Aorta (tissue), 5 donors: ENCODE measurements at places on chromosomes 7 and 10.

DNA sequence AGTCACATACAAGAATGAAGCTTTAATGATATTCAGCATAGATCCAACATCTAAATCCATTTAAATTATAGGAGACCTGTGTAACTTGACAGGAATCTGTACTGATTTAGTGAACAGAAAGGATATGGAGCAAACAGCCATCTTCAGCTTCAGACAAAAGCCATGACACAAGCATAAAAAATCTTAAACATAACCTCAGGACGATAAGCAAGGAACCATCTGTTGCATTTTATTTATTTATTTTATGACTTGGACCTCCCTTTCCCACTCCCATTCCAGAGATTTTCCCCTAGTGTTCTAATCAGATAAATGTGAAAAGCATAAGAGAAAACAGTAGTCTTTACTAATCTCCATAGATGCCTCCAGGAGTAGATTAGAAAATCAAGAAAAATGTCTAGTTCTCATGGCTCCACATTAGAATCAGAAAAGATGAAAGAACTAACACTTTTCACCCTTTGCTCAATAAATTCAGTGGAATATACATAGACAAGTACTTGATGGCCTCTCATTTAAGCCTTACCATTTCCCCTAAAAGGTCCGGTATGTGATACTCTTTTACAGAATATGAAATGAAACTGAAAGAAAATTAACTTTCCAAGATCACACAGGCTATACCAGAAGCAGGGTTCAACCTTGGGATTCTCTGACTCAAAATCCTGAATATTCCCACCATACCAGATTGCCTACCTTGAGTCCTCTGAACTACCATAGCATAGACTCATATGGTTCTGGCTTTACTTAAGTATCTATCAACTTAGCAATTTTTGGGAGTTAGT lies 15.2 kb downstream of the CACNA2D1 start:
- no peak for DNase-seq

- DNase-seq: no peak
Observed at GRCh38 chr7:11082552-11083213, 109.0 kb downstream of the PHF14 start.

- no peak for DNase-seq
Observed at GRCh38 chr10:22391600-22391999, 46.3 kb downstream of the SPAG6 start.

DNA sequence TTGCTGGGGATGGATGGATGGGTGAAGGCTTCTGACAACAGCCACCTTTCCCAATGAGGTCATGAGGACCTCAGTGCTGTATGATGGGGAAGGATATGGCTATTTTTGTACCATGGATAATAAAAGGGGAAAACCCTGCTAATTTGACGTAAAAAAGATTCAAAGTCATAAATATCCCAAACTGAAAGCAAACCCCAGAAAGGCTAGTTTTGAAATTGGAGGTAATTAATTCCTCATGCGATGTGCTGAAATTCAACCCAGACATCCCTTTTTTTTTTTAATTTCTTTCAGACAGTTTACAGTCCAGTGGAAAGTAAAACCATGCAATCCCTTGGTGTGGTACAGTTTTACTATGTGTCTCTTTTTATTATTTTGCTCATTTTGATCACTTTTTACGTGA lies 254.5 kb upstream of the BMPER start:
- DNase-seq: no peak

- no peak for DNase-seq
Observed at GRCh38 chr10:120131183-120131582, 238.7 kb downstream of the SEC23IP start.

GRCh38 chr10:635088-635861 lies 54.2 kb downstream of the DIP2C start:
- no peak for DNase-seq

- DNase-seq: no peak
Observed at GRCh38 chr7:128858380-128859231, 4.0 kb upstream of the ATP6V1F start.

DNA sequence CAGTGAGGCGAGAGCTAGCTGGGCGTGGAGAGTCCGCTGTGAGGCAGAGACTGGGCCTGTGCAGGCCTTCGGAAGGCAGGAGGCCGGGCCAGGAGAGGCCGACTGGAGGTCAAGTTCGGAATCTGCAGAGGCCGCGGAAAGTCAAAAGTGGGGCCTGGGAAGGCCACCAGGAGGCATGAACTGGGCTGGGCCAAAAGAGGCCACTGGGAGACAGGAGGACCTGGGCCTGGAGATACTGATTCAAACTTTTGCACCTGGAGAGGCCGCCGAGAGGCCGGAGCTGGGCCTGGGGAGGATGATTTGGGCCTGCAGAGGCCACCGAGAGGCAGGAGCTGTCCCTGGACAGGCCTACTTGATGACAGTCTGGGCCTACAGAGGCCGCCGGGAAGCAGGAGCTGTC lies 321.8 kb downstream of the ZNF479 start:
- no peak for DNase-seq

GRCh38 chr7:121301446-121302213 lies 27.2 kb upstream of the WNT16 start:
- no peak for DNase-seq

DNA sequence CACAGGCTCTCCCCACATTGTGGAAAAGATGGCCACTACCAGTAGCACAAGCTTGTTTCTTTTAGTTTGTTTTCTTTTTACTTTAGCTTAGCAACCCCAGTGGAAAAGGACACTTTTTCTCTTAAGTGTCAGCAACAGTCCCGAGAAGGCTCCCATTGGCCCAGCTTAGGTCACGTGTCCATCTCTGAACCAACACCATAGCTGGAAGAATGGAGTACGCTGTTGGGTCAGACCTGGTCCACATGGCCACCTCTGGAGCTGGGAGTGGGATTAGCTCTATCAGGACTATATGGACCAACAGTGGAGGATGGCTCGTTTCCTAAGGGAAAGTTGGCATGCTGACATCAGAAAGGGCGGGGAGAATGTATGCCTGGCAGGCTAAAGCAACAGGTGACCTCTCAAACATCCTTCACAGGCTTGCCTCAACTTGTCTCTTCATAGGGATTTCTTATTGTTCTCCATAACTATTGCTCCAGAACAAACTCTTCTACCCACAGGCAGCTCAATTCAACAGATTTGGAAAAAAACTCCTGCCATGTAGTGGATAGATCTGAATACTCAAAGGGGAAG lies 27.6 kb upstream of the NEUROG3 start:
- DNase-seq: no peak

DNA sequence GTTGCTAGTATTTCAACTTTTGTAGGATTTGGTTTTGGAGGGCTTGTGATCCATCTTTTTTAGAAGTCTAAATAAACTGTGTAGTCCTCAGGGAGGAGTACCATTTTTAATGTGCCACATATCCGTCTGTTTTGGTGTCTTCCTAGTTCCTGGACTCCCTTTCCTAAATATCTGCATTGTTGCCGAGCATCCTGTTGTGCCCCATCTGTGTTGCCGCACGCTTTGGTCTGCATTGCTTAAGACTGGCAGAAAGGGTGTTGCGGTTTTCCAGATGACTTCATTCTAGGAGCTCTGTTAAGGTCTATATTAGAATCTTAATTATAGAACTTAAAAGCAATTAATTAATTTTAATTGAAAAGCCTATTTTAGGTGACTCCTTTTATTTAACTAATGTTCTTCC lies 49.4 kb downstream of the RBM33 start:
- DNase-seq: no peak

DNA sequence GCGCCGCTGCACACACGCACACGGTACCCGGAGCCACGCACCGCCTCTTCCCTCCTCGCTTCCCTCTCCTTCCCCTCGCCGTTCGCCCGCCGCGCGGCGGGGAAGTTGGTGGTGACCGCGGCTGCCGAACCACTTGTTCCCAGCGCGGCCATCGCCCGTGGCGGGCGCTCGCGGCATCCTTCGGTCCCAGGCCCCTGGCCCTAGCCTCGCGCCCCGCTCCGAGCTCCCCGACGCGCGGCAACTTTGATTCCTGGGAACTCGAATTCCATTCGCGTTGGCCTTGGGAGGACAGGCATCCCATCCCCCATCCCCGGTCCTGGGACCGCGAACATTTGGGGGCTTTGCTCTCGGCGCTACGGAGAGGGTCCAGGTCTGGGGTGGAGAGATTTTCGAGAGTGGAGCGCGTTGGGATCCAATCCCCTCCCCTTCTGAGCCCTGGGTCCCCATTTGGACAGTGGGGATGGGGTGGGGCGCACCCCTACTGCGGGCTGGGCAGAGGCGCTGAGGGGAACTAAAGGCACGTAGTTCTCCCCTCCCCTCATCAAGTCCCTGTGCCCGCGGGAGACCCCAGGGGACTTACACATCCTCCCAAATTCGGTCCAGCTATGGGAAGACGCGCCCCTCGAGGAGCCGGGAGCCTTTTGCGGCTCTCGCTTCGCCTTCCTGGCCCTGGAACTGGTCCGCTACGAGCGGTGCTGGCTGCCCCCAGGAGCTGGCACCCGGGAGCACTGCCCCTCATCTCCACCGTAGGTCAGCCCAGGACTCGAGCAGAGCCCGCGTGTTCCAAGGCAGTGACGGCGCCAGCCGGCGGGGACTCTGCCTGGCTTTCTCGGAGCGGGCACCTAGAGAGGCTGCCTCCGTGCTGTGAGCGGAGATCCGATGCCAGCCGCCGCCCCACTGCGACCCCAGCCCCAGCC lies 834 bp downstream of the CDH23 start:
- DNase-seq: peak; percentile 79

GRCh38 chr7:25240340-25240739 lies 12.1 kb upstream of the NPVF start:
- no peak for DNase-seq

DNA sequence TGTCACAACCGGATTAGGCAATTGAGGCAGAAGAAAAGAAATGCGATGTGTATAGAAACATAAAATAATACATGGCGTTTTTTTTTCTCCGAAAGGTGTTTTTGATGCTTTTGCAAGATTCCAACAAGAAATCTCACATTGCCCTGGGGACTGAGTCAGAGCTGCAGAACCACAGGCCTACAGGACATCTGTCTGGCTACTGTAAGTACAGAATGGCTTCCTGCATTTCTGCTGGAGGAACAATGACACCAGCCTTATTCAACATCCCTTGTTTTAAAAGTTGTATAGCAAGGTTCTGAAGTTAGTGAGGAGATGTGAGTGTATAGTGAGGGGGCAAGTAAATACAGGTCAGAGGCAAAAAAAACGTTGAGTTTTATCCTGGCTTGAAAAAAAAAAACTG lies 256.4 kb downstream of the ABCA13 start:
- no peak for DNase-seq

DNA sequence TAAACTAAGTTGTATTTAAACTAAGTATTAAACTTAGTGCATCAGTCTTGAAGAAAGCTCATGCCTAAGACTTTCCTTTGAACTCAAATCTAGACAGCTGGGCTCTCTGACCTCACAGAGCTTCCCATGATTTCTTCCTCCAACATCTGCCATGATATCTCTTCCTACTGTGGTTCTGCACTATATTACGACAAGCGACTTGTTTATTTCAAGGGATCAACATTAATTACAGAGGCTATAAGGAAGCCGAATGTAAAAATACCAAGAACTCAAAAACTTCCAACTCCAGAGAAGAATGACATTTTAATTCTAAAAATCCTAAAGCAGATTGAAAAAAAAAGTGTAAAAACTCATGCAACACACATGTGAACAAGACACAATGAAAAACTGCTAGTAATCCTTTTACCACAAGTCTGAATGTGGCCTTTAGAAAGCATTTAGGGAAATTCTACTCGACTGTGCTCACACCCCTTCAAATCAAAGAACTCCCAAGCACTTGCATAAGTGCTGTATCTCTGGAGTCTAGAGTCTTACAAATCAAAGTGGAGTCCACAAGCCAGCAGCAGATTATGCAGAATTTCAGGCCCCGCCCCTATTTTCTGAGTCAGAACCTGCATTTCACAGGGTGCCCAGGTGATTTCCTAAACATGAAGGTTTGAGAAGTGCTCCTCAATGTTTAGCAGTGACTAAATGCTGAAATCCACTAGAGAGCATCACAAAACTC lies 22.7 kb upstream of the WASHC2A start:
- DNase-seq: no peak

GRCh38 chr10:95793401-95794045 lies 37.6 kb downstream of the ENTPD1 start:
- no peak for DNase-seq

- peak; percentile 71 for DNase-seq
Observed at GRCh38 chr10:372566-372965, 237.3 kb downstream of the ZMYND11 start.

DNA sequence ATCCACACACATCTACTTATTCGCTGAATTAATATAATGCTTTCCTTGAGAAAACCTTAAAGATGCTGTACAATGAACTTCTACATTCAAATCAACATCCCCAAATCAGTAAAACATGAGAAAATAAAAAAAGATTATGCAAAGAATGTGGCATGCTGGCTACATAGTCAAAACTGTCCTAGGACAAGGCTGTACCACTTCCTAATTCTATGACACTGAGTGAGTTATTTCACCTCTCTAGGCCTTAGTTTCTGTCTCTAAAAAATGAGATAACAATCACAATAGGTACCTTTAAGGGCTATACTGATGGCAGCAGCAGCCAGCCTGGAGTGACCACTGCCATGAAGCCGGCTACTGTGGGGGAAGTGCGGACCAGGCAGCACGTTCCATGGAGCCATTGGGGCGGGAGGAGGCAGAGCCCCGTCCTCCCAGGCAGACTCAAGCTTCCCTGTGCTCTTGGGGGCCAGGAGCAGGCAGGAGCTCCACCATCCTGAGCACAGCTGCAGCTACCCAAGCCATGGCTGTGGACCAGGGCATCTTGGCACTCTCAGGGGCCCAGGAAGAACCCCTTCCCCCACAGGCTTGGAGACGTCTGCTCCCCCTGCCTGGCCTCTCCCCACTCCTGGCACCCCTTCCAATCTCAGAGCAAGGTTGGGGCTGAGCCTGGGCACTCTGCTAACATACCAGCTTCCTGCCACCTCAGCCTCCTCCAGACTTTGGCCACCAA lies 110.2 kb downstream of the ELAPOR2 start:
- DNase-seq: no peak

DNA sequence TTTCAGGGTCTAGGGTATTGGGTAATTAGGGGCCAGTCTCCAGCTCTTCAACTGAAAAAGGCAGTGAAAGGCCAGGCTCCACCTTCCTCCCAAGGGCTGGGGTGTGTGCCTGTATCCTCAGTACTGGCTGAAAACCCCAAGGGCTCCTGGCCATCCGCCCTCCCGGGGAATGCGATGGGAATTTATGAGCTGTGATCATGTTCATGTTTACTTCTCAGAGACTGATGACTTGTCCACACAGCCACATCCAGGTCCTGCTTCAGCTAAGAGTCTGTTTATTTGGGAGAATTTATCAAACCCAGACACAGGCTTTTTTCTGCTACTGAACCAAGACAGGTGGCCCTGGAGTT lies 91.7 kb downstream of the CCDC3 start:
- peak; percentile 71 for DNase-seq

GRCh38 chr10:78214955-78215354 lies 181.3 kb downstream of the RPS24 start:
- no peak for DNase-seq

- DNase-seq: no peak
Observed at GRCh38 chr7:120645966-120646365, 212.0 kb downstream of the TSPAN12 start.

- DNase-seq: no peak
Observed at GRCh38 chr7:28292834-28293526, 112.4 kb upstream of the JAZF1 start.
